ENCODE measurements at places on chromosomes 7 and 10.

GRCh38 chr10:75426880-75427279, 4.5 kb upstream of the LRMDA start:
- no peak for DNase-seq

GRCh38 chr7:93622036-93623033, 47.8 kb upstream of the CALCR start:
- DNase-seq, result peak; percentile 46

- DNase-seq, result no peak
Measured at GRCh38 chr7:26054386-26054785, 97.6 kb upstream of the NFE2L3 start.

- peak; percentile 37 for DNase-seq
Measured at GRCh38 chr7:80905334-80905733, 13.5 kb downstream of the SEMA3C start.

DNA sequence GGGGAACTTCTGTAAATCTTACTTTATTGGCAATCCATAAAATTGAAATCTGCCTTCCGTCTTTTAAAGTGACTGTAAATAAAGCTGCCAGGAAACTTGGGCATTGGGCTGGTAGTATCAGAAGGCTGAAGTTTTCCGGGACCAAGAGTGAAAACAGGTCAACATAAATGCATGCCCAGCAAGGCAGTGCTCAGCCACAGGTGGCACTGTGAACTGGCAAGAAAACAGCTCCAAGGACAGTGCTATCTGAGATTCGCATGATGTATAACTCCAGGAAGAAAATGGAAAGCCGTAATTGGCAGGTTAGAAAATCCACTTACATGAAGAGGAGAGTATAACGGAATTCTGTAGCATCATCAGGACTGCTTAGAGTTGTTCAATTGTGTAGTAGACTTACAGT, 1.9 kb upstream of the INSYN2A start:
- DNase-seq, result no peak

DNA sequence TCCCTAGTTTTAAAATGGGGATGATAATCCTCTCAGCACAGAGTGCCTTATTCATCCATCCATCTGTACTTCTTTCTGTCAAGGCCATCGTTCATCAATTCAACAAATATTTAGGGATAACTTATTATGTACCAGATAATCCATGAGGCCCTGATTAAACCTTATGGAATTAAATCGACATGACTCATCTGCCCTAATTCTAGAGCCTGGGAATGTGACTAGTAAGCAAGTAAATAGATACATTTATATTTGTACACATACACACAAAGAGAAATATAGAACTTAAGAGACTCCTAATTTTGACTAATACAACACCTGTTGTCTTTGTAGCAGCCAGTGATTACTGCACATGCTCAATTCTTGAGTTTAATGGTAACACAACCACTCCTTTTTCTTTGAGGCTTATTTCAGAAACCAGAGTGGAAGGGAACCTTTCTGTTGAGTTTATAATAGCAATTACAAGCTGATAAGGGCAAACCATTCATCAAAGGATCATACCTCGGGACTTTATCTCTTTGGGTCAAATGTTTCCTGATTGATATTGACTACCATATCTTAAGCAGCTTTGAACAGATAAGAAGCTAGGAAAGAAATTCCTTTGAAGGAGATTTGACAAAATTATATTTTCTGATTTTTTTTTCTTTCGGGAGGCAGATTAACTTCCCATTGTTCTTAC, 122.7 kb downstream of the ARID5B start:
- peak; percentile 39 for DNase-seq

- no peak for DNase-seq
Measured at GRCh38 chr7:41544241-41544640, 158.6 kb downstream of the INHBA start.

Measured in A172 (cell line).